ENCODE measurements at places on chromosomes 1 and 21.

- H3K36me3 ChIP-seq = no peaks in the 10 kb centered on the region
- no peak overlapping the region for H3K27ac ChIP-seq
- H3K4me3 ChIP-seq = no peak overlapping the region
- DNase-seq = no peak
- no peaks in the 10 kb centered on the region for H3K27me3 ChIP-seq
Observed at GRCh38 chr1:183027031-183027430, 3.8 kb downstream of the LAMC1 start.

- H3K27ac ChIP-seq = no peak overlapping the region
- H3K27me3 ChIP-seq = no peaks in the 10 kb centered on the region
- no peak overlapping the region for H3K4me3 ChIP-seq
- no peaks in the 10 kb centered on the region for H3K36me3 ChIP-seq
Observed at GRCh38 chr1:176696109-176696508, 233.1 kb downstream of the PAPPA2 start.

DNA sequence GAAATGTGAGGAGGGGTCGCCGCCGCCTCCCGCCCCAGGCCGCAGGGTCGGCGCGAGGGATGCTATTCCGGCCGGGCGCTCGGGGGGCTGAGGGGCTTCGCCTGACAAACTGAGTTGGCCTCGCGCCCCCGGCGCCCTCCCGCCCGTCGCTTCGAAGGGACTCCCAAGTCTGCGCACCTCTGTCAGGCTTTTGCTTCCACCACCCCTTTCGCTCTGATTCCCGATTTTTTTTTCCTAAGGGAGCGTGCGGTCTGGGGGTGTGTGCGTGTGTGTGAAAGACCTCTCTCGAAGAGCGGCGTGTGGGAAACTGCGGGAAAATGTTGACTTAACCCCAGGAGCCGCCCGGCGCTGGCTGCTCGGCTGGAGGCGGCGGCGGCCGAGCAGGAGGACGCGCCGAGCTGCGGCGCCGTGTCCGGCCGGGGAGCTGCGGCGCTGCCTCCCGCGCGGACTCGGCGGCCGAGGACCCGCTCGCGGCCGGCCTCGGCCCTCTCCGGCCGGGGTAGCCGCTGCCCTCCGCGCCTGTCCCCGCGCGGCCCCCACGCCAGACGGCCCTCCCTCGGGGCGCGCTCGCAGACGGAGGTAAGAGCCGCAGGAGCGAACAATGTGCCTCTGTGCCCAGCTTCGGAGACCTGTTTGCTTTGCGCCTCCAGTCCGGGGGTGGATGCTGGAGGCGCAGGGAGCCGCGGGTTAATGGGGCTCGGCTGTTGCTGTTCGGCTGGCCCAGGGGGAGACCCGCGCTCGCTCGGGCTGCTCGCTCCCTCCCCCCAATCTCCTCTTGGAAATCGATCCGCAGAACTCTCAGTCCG, 1.1 kb downstream of the ADGRL2 start:
- DNase-seq = peak; percentile 64
- no peaks in the 10 kb centered on the region for H3K27me3 ChIP-seq

- no peak overlapping the region for H3K4me3 ChIP-seq
- no peaks in the 10 kb centered on the region for H3K27me3 ChIP-seq
- no peak for DNase-seq
Observed at GRCh38 chr1:173427146-173428054, 49.7 kb upstream of the PRDX6 start.

- no peak overlapping the region for H3K4me3 ChIP-seq
- no peaks in the 10 kb centered on the region for H3K36me3 ChIP-seq
- no peak for DNase-seq
Observed at GRCh38 chr1:224333309-224333926, 3.4 kb upstream of the NVL start.

- no peak overlapping the region for H3K27ac ChIP-seq
- peaks cover 50% of the 10 kb centered on the region for H3K27me3 ChIP-seq
- H3K36me3 ChIP-seq = no peaks in the 10 kb centered on the region
- H3K4me1 ChIP-seq = peaks cover 9% of the 10 kb centered on the region
- peak; percentile 88 for DNase-seq
Observed at GRCh38 chr1:214316593-214316992, 35.6 kb downstream of the SMYD2 start.

- H3K27me3 ChIP-seq = no peaks in the 10 kb centered on the region
- H3K4me3 ChIP-seq = no peak overlapping the region
- no peak overlapping the region for H3K27ac ChIP-seq
- H3K36me3 ChIP-seq = no peaks in the 10 kb centered on the region
- no peak for DNase-seq
Observed at GRCh38 chr1:78855258-78855657, 151.3 kb downstream of the ADGRL4 start.

DNA sequence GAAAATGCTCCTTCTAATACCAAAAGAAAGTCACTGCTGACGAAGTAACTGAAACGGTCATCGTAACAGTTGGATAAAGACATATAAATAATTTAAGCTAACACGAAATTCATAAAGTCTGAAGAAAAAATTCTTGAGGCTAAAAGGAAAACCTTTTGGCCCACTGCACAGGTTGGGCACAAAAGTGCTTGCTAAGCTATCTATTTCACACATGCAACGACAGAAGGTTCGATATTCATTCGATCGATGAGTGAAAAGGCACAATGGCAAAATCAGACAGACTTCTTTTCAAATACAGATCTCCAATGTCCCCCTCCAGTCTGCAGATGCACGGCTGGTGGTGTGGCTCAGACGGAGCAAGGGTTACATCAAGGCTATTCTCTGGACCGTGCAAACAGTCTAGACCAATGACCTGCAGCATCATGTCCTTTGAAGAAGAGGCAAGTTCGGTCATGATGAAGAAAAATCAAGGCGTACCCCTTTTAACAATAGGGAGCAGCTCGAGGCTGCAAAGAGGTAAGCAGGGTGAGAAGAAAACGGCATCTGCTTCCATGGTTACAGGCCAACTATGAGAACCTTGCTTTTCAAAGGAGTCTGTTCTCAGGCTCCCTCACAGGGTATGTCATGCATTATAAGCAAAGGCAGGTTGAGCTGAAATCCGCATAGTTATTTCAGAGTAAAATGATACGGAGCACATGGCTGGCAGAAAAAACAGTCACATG, 579.6 kb downstream of the USP25 start:
- DNase-seq = no peak
- H3K4me3 ChIP-seq = no peak overlapping the region
- no peaks in the 10 kb centered on the region for H3K4me1 ChIP-seq
- no peak overlapping the region for H3K27ac ChIP-seq
